ENCODE measurements at places on chromosomes 6 and 20.
A peak's percentile ranks its signal among the peaks of the same experiment; 100 is the strongest.

GRCh38 chr6:99868074-99868702 lies 125.8 kb downstream of the MCHR2 start:
- DNase-seq, result peak; percentile 65

- DNase-seq, result no peak
Observed at GRCh38 chr20:49724408-49725223, 10.9 kb upstream of the B4GALT5 start.

GRCh38 chr20:38344107-38344701 lies 2.1 kb upstream of the LBP start:
- no peak for DNase-seq

DNA sequence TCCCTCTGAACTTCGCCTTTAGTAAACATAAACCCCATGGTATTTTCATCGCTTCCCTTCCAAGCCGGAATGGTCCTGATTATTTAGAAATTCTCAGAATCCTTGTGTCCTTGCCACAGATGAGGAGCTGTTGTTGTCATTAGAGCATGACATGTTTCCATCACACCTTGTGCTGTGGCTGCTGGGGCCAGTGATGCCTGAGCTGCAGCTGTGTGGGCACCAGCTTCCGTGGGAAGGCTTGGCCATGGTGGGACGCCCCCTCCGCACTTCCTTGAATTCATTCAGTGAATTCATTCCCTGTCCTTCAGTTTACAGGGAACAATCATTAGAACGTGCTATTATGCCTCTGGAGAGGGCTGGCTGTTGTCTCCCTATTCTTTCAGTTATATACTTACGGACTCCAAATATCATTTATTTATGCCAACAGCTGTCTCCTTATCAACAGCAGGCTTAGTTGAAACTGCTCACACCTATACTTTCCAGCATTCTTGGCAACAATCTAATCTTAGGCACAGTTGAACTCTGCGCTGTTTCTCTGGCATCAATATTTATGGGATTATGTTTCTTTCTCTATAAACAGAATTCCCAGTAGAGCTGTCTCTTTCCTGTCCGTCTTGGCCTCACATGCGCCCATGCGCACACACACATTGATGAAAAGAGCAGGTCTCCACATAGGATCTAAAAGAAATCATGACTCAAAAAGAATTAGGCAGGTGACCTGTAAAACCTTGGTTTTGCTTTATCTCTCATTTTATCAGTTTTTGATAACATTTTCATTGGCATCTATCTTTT lies 9.0 kb downstream of the ADGRF1 start:
- no peak for DNase-seq

- DNase-seq, result no peak
Observed at GRCh38 chr20:37885042-37885441, 17.9 kb upstream of the VSTM2L start.

GRCh38 chr20:51759769-51760510 lies 8.2 kb downstream of the ATP9A start:
- no peak for DNase-seq

GRCh38 chr20:36541768-36542488 lies 609 bp downstream of the MYL9 start:
- no peak for DNase-seq

- no peak for DNase-seq
Observed at GRCh38 chr20:20573797-20574196, 138.6 kb downstream of the RALGAPA2 start.

DNA sequence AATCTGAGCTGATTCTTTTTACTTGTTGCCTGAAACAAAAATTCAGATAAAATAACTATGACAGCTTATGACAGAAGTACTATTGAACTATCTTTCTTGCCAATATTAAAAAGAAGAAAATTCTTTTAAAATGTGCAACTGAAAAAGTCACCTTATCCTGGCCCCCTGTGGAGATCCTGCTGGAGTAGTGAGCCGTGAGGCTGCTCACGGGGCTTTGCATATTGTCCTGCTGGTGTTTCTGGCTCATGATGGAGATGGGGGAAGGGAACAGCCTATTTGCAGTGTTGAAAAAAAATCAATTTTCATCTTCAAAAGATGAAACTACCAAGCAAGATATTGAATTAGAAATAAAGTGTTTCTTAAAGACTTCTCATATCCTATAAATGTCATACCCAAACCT lies 216.0 kb downstream of the SAMD5 start:
- no peak for DNase-seq

DNA sequence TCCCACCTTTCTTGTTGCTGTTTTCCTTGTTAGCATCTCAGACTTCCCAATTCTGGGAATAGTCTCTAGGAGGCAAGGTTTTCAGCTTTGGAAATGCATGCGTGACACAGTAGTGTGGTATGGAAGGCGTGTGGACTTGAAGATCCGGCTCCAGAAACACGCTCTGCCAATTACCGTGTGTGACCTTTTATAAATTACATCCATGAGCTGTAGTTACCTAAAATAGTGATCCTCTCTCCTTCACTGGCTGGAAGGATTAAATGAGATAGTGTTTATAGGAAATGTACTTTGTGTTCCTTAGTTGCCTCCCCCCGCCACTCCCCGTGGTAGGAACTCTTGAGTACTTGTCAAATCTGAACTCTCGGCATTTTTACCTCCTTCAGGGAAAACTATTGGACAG lies 13.0 kb downstream of the E2F3 start:
- no peak for DNase-seq

DNA sequence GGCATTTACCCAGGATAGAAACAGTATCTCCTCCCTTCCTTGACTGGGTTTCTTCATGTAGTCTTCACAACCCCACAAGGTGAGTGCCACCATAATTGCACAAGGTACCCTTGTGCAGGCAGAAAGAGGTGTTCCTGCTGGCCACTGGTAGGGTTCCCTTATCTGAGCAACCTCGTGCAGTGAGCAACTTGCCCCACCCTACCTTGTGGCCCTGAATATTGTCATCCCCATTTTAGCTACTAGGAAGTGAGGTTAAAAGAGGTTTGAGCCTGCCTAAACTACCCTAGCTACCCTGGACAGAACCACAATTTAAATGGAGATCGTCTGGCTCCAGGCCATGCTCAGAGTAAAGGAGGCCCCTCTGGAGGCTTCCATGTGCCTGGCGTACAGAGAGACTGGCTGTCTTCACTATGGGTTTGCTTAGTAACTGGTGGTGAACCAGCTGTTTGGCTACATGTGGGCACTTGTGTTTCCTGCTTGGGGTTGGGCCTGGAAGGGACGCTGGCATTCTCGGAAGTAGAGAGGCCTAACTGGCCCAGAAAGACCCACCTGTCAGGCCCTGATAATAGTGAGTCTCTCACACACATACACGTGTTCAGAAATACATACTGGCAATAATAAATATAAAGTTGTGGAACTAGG lies 148.8 kb downstream of the LRFN2 start:
- no peak for DNase-seq

GRCh38 chr6:91106083-91106482 lies 519.2 kb upstream of the MAP3K7 start:
- DNase-seq, result no peak

DNA sequence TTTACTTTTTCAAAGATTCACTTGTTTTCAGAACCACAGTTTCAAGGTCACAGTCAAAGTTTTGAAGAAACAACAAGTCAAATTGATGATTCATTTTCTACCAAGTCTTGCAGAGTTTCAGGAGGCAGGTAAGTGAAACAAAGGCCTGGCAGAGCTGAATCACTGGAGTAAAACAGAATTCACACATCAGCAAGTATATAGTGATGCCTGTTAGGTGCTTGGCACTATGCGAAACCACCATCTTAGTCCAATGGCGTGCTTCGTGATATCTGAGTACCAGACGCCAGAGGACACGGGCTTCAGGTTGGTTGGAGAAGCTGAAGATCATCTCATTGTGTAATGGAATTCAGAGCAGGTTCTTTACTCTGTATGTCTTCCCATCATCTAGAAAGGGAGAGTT lies 75.9 kb downstream of the RTN4IP1 start:
- no peak for DNase-seq

Measured in activated T-cell treated with anti-CD3 and anti-CD28 coated beads for 1 hour (primary cell).